Activated CD4-positive, alpha-beta T cell treated with anti-CD3 and anti-CD28 coated beads for 36 hours (primary cell): ENCODE measurements at places on chromosomes 4 and X. TPM values are rescaled to one million over a fixed set of nuclear protein-coding genes. Genes with fewer than 3 reads are reported as not detected.

Gene USP17L27
- not detected for total RNA-seq

Gene TCEAL6
- total RNA-seq: not detected

Gene IL21
- total RNA-seq: 50.0 TPM

GRCh38 chr4:153348006-153348405 lies 3.5 kb downstream of the MND1 start:
- no peak overlapping the region for H3K4me3 ChIP-seq
- H3K4me1 ChIP-seq: peaks cover 38% of the 10 kb centered on the region
- no peak overlapping the region for H3K27ac ChIP-seq
- H3K27me3 ChIP-seq: peaks cover 2% of the 10 kb centered on the region
- no peak for DNase-seq

- H3K27ac ChIP-seq: no peak overlapping the region
- no peak overlapping the region for H3K4me3 ChIP-seq
- DNase-seq: no peak
- H3K27me3 ChIP-seq: peaks cover 10% of the 10 kb centered on the region
Measured at GRCh38 chr4:4789462-4789861, 70.0 kb upstream of the MSX1 start.

DNA sequence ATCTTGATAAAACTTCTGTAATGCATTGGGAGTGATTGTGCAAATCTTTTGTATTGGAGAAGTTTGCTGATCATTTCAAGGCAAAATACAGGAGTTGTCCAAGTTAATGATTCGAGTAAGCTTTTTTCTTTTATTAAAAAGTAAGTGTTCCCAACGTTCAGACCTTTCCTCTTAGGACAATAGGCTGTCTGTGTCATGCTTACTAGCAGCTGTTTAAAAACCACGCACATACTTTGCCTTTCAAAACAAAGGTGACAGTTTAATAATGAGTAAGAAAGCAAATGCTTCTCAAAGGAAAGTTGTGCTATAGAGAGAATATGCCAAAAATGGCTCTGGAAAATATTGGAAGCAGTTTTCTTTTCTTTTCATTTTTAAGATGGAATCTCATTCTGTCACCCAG lies 11.2 kb downstream of the TRAPPC11 start:
- H3K27me3 ChIP-seq: no peaks in the 10 kb centered on the region
- no peak overlapping the region for H3K4me3 ChIP-seq
- no peak overlapping the region for H3K27ac ChIP-seq
- peaks cover 3% of the 10 kb centered on the region for H3K4me1 ChIP-seq

DNA sequence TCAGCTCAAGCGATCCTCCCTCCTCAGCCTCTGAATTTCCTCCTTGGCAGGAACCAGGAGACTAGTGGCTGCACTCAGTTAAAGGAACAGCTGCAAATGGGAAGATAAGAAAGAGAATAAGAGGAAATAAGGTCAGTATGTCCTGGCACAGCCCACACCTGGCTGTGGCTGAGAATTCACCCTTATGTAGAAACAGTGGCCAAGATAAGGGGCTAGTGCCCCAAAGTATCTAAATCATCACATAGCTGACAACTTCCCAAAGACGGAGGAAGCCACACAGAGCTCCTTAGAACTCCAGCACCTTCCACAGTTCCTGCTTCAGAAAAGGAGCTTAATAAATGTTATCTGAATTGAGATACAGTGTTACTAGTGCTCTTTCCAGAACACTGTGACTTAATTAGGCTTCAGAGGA lies 2.3 kb upstream of the CHIC2 start:
- DNase-seq: no peak
- H3K4me3 ChIP-seq: no peak overlapping the region
- H3K27me3 ChIP-seq: no peaks in the 10 kb centered on the region
- no peak overlapping the region for H3K27ac ChIP-seq
- H3K4me1 ChIP-seq: peaks cover 23% of the 10 kb centered on the region

DNA sequence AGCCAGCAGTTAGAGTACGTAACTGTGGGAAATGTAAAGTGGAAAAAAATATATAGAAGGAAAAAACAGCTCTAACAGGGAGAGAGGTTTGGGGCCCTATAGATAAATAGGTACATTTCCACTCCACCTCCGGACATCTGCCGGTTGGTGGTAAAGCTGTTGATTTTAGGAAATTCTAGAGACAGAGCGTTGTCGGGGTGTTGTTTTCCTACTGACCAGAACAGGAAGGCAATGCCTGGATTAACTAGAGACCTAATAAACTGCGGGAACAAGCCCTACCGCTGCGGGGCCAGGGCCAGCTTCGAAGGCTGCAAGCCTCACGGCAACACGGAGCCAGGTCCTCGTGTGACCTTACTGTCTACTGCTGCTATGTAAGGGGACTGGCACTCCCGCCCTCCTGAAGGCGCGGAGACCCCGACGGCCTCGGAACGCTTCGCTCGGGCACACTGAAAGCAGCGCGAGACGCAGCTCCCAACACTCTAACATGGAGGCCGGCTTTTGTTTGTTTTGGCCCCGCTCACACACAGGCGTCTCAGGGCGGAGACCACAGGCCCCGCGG lies 702 bp upstream of the CDKN2AIP start:
- H3K27ac ChIP-seq: peak overlapping the region; percentile 91
- H3K4me1 ChIP-seq: peaks cover 40% of the 10 kb centered on the region
- peak; percentile 59 for DNase-seq
- H3K27me3 ChIP-seq: no peaks in the 10 kb centered on the region
- peak overlapping the region; percentile 97 for H3K4me3 ChIP-seq

DNA sequence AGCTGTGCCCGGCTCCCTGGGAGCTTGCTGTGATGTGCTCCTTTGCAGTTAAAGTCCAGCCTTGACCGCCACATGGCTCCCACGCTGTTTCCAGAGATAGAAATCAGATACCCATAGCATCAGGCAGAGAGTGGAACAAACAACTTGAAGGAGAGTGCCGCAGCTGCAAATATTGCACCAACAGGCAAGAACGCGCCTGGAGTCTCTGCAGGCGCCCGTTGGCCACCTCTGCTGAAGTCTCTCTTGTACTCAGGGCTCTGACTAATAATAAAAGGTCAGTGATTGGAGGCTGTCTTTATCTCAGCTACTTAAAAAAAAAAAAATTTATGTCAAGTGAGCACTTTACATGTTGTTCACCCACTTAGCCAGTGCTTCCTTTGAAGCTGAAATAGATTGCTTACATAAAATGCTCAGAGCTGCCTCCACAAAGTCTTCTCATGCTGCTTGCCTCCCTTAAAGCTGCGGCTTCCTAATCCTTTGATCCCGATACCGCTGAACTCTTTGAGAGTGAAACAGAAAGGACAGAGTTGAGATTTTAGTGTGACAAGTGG lies 30.9 kb upstream of the TENM3 start:
- no peak overlapping the region for H3K4me3 ChIP-seq
- no peak overlapping the region for H3K27ac ChIP-seq
- H3K36me3 ChIP-seq: no peaks in the 10 kb centered on the region

GRCh38 chr4:24743927-24744326 lies 51.4 kb upstream of the SOD3 start:
- H3K4me1 ChIP-seq: no peaks in the 10 kb centered on the region
- no peak overlapping the region for H3K4me3 ChIP-seq
- no peak overlapping the region for H3K27ac ChIP-seq

DNA sequence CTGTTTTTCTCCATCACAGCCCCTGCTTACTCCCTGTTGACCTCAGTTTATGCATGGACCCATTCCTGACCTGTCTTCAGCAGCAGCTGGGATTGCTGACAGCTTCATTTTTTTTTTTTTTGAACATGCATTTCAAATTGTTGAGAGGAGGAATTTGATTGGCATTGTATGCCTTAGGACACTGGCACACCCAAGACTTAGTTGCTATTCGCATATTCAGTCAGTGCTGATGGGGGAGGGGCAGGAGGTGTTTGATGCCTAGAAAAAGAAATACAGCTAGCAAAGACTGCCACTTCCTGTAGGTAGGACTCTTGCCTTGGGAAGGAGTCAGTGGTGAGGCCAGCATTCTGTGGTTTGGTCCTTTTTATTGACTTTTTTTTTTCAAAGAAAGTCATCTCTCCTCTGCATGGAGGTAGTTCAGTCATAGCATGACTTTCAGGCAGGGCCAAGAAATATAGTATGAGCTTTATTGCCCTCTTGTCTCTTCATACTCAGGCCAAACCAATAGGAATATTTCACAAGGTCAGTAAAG lies 33.6 kb upstream of the XK start:
- H3K36me3 ChIP-seq: no peaks in the 10 kb centered on the region
- no peaks in the 10 kb centered on the region for H3K4me1 ChIP-seq
- no peaks in the 10 kb centered on the region for H3K27me3 ChIP-seq
- no peak overlapping the region for H3K4me3 ChIP-seq
- peak; percentile 13 for DNase-seq

- no peaks in the 10 kb centered on the region for H3K27me3 ChIP-seq
- peak overlapping the region; percentile 92 for H3K4me3 ChIP-seq
- no peak overlapping the region for H3K27ac ChIP-seq
- DNase-seq: peak; percentile 19
- H3K4me1 ChIP-seq: peaks cover 19% of the 10 kb centered on the region
- H3K36me3 ChIP-seq: peaks cover 12% of the 10 kb centered on the region
Measured at GRCh38 chrX:51894697-51895336, 1.4 kb downstream of the MAGED1 start.

DNA sequence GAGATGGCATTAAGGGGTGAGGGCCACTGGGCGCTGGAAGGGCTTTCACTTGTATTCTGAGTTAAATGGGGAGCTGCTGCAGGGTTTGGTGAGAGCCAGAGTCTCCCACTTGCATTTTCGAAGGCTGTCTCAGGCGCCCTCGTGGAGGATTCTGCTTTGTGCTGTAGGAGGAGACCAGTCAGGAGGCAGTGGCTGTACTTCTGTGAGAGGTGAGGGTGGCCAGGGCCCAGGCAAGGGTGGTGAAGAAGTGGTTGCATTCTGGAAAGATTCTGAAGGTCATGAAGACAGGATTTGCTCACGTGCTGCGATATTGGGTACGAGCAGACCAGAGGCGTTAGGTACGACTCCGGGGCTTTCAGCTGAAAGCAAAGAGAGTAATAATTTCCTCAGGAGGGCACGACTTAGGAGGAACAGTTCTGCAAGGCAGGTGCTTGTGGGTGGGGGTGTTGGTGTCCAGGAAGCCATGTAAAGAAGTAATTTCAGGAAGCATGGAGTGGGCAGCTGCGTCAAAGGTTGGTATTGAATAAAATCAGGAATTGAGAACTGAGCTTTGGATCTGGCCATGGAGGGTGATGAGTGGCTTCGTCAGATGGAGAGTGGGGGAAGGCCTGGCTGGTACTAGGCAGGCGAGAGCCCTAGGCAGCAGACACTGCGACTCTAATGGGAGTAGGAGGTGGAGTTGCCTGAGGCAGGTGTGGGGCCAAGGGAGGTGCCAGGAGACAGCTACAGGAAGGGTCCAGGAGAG lies 18.2 kb downstream of the PIGG start:
- no peak overlapping the region for H3K4me3 ChIP-seq
- no peak overlapping the region for H3K27ac ChIP-seq
- H3K27me3 ChIP-seq: no peaks in the 10 kb centered on the region
- peaks cover 54% of the 10 kb centered on the region for H3K36me3 ChIP-seq
- DNase-seq: no peak
- H3K4me1 ChIP-seq: no peaks in the 10 kb centered on the region

DNA sequence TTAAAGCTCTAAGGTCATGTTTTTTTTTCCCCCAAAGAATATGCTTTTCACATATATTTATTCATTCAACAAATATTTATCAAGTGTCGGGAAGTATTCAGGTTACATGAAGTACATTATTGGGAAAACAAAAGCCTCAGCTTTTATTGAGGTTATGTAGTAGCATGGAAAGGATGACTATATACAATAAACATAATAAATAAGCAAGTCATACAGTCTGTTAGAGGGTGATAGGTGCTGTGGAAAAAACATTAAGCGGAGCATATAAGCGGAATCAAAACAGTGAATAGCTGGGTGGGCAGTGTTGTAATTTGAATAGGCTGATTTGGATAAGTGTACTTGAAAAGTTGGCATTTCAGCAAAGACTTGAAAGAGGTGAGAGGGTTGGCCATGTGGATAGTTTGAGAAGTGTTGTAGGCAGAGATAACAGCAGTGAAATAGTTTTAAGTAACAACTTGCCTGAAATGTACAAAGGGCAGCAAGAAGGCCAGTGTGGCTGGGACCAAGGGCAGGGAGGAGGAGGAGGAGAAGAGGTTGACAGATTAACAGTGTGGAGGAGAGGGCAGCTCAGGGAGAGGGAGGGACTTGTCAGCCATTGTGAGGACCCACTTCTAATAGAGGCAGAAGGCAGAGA lies 558.7 kb downstream of the SPRY1 start:
- no peaks in the 10 kb centered on the region for H3K4me1 ChIP-seq
- H3K27me3 ChIP-seq: peaks cover 4% of the 10 kb centered on the region
- no peak overlapping the region for H3K4me3 ChIP-seq
- DNase-seq: no peak
- no peak overlapping the region for H3K27ac ChIP-seq
